DMS 273 treated with DMSO at 0.1 percent for 48 hours (cell line): ENCODE measurements at places on chromosomes 3 and 15.
A peak's percentile ranks its signal among the peaks of the same experiment; 100 is the strongest.

DNA sequence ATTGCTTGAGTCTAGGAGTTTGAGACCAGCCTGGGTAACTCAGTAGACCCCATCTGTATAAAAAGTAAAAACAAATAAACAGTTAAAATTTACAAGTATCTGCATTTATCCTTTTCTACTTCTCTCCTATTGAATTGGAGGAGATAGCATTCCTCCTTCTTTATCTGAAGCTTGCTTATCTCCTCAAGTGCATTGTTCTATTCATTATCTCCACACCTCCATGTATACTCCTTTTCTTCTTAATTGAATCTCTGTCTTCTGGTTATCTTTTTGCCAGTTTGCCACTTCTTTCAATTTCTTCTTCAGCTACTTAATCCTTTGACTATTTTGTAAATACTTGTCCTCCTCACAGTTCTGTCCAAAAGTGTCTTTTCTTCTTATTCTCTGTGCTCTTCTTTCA lies 88.6 kb downstream of the STRIT1 start:
- DNase-seq: no peak

DNA sequence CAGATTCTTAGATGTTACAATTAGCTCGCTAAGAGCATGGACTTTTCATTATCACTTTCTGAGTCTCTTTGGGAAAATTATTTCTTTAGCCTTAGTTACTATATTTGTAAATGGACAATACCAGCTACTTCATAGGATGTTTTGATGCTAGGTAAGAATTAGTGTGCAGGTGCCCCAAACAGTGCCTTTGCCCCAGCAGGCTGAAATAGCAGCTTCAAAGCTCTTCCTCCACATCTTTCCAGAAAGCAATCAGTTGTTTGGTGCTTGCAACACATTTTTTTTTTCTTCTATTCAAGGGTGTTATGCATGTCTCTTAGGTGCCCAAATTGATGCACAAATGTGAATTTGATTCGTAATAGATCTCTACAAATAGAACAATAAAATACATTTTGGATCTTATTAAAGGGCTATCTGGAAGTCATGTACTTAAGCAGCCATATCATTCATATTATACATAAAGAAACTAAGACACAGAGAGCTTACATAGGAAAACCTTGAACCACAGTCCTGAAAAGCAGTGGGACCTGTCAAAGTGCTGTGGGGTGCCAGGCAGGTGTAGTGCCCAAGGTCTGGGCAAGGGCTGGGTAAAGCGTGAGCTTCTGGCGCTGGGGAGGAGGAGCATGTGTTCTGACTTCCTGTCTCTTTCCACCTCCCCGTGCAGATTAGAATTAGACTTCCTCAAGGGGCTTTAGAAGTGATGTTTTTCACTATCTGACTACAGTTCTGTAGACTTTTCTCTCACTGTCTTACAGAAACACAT lies 62.9 kb downstream of the FNDC3B start:
- DNase-seq: no peak

GRCh38 chr3:16289144-16289889 lies 24.3 kb downstream of the OXNAD1 start:
- DNase-seq: no peak

GRCh38 chr3:173993299-173993698 lies 595.8 kb downstream of the NLGN1 start:
- peak; percentile 9 for DNase-seq

- no peak for DNase-seq
Observed at GRCh38 chr3:52874864-52875587, 22.3 kb downstream of the STIMATE start.

- no peak for DNase-seq
Observed at GRCh38 chr3:81888914-81889557, 127.6 kb upstream of the GBE1 start.

- no peak for DNase-seq
Observed at GRCh38 chr3:171809611-171809860, 747 bp downstream of the PLD1 start.

DNA sequence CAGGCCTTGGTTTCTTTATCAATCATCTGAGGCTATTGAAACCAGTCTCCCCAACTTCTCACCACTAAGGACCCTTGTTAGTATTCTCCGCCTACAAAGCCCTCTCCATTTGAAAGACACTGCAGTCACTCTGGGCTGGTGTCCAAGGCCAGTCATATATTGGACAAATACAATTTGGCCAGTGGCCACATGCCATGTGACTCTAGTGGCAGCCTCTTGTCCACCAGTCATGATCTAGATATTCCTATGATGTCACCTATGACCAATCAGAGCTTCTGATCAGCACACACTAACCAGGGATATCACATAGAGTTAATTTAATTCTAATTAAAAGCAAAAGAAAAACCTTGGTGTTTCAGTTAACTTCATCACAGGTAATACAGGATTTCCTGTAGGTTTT lies 68.2 kb downstream of the RAB11A start:
- DNase-seq: no peak

- no peak for DNase-seq
Observed at GRCh38 chr3:181210275-181210674, 220.7 kb upstream of the DNAJC19 start.

GRCh38 chr3:25725810-25726209 lies 57.4 kb downstream of the NGLY1 start:
- DNase-seq: no peak

DNA sequence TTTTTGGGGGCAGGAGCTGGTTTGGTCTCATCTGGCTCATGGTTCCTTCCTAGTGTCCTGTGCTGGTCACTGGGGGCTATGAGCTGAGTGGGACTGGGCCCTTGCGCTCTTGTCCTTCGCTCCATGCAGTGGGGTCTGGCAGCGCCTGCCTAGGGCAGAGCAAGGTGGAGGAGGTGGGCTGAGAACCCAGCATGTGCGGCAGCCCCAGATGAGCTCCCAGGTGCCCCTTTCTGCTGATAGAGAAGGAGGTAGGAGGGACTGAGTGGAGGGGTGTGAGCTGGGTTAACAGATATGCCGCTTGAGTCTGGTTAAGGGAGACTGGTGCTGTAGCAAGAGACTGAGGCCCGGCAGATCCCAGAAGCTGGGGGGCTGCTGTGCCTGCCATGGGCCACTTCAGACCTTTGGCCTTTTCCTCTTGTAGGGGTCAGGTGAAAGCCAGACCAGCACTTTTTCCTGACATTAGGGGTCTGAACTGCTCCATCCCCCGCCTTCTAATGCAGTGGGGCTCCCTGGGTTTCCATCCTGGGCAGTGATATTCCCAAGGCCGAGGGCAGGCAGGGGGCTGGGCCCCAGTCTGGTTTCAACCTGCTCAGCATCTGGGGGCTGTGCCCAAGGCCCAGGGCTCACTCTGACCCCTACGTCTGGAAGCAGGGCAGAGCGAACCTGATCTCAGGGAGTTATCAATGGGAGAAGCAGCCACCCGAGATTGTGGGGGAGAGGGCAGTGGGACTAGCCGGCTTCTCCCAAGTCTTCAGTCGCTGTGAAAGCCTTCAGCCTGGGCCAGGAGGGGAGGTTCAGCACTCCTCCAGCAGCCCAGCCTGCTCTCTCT lies 62.9 kb upstream of the PRR23C start:
- no peak for DNase-seq

DNA sequence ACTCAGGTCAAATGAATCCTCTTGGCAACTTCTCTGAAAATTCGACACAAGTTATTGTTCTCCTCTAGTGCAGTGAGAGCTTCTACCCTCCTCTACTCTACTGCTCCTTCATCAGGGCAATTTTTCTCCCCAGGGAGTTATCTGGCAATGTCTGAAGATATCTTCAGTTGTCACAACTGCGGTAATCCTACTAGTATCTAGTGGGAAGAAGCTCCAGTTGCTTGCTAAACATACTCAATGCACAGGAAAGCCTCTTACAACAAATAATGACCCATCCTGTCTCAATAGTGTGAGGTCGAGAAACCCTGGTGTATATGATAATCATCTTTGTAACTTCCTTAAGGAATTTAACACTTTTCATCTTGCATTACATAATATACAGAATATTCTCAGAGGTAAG lies 1147.6 kb downstream of the IGSF11 start:
- DNase-seq: no peak

- DNase-seq: no peak
Observed at GRCh38 chr3:123449102-123449996, 459 bp upstream of the ADCY5 start.

- DNase-seq: no peak
Observed at GRCh38 chr3:64856106-64856505, 168.3 kb upstream of the ADAMTS9 start.

DNA sequence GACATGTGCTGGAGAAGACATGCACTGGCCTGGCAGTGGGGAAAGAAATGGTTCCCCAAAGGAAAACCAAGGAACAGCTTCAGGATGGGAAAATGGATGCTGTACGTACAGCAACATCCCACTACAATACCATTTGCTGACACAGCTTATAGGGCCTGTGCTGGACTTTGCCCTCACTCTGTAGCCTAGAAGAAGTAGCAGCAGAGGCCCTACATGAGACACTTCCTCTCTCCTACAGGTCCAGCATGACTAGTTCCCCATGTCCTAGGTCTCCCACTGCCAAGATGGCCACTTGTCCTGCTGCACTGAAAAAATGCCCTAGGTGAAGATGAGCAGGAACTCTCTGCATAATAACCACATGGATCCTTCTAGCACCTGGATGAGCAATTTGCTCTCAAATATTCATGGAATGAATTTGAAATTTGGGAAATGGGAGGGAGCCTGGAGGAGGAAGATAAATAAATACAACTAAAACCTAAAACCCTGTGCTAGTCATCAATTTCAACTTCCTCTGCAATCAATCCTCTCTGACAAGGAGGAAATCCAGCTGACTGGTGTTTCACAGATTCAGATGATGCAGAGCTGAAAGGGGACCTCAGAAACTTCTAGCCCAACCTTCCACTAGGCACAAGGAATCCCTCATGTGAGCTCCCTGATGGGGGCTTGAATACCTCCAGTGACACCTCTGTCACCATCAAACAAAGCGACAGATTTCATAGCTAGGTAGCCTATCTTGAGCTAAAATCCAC lies 514.3 kb upstream of the PPP2R3A start:
- no peak for DNase-seq

DNA sequence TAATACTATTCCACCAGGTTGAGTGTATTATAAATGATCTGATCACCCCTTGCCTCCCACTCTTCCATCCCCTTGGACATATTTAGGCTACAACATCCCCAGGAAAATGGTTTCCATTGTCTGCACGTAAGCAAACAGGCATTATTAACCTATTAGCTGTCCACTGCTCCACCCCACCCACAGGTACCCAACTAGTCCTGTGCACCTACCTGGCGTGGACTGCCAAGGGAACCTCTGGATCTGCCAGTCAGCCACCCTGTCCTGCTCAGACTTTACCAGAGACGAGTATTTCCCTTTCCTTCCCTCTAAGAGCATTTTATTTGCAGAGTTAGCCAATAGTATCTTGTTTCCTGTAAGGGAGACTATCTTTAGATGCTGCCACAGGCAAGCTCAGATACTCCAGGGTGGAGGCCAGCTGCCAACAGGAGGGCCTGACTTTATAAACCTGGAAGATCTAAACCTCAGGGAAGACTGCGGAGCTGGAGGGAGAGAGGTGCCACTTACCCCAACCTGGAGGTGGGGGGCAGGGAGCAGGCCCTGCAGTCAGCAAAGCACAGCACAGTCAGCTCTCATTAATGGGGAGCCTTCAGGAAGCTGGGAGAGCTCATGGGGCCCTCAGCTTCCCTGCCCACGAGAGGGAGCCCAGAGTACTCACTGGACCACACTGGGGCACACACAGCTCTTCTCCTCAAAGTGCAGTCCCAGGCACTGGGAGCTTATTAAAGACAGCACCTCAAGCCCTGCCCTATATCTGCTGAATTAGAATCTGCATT lies at the start of gene CX3CR1:
CX3CR1 (minus strand) TSS at position 292 of the 773 bp plus-strand sequence. CDS start 13,527 bp downstream, outside the sequence.
- DNase-seq: no peak

- DNase-seq: no peak
Observed at GRCh38 chr3:139715166-139715565, 37.4 kb upstream of the NMNAT3 start.

DNA sequence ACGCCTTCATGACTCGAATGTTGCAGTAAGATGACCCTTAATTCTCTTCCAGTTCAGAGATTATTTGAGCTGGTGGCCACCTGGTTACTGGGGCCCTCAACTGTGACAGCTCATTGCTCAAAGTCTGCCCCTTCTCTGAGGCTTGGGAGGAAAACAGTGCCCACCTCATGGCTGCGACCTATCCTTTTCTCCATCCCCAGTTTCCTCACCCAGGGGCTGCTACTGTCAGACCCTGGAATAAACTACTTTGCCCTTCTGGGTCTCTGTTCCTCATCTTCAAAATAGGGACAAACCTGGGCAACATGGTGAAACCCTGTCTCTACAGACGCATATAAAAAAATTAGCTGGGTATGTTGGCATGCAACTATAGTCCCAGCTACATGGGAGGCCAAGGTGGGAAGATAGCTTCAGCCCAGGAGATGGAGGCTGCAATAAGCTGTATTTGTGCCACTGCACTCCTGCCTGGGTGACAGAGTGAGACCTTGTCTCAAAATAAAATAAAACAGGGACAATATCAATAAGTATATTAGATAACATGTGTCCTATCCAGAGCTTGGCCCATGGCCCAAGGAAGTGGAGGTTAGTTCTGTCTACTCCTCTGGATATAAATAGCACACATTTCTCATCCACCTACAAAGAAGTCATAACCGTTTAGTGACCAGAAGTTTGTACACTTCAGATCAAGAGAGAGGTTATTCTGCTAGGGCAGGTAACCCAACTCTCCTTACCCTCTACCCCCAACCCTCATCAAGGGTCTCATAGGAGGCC lies 2.2 kb upstream of the RASL12 start:
- DNase-seq: no peak
